ENCODE measurements at places on chromosomes 11 and 22.

DNA sequence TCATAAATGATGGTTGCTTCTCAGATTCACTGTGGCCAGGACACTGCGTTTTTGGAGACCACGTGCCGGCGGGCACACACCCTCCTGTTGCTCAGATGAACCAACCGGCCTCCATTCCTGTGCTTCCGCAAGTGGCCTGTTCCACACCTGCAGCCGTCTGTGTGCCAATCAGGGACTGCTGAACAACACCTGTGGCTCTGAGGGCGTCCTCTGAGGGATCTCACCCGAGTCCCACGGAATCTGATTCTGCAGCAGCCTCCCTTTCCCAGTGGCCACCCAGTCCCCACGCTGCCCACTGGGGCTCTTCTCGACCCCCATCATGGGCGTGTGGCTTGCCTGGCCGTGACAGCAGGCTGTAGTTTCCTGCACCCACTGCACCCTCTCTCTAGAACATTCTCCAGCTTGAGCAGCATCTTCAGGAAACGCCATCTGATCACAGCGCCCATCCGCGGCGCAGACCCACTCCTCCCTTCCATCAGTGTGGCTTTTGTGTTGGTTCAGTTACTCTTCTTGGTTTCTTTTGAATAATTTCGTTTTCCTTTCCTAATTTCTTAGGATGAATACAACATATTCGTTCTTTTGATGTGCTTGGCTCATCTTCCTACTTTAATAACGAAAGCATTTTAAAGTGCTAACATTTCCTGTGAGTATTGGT, 100.3 kb upstream of the SLC22A12 start:
- DNase-seq = peak; percentile 8

DNA sequence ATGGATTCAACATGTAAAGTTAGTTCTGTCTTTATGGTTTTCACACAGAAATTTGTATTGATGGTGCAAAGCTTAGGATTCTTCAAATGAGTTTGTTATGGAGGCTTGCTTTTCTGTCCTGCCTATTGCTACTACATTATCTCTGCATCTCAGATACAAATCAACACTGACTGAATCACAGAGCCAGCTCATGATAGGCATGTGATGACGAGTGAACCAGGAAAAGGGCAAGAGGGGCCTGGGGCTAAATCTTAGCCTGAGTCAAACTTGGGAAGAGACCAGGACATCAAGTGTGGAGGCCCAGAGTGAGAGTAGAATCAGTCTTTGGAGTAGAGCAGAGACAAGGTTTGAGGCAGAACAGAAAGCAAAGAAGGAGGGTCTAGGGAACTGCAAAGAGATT, 107.1 kb upstream of the CD44 start:
- DNase-seq = no peak

DNA sequence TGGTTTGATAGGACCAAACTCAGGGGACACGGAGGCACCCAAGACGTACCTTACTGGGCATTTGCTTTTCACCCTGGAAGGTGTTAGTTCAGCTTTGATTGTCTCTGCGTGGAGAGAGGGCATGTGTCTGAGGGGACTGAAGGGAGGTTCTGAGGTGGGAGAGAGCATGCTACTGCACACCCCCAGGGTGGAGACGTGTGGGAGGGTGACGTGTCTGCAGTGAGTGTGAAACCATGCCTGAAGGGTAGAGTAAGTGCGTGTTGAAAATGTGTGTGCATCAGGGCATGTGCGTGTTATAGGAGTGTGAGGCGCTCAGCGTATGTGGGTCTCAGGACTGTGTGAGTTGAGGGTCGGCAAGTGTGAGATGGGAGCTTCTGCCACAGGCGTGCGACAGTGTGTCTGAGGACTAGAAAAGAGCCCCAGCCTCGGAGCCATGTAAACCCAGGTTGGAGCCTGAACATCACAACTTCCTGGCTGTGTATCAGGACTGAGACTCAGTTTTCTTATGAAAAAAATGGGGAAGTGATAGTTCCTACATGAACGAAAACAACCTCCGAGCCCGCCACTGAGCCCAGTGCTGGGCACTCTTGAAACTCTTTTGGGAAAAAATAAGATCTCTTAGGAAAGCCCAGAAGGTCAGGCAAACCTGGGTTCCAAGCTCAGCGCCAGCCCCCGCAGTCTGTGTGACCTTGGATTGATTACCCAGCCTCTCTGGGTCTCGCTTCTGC, 11.8 kb upstream of the KCNJ11 start:
- no peak for DNase-seq

DNA sequence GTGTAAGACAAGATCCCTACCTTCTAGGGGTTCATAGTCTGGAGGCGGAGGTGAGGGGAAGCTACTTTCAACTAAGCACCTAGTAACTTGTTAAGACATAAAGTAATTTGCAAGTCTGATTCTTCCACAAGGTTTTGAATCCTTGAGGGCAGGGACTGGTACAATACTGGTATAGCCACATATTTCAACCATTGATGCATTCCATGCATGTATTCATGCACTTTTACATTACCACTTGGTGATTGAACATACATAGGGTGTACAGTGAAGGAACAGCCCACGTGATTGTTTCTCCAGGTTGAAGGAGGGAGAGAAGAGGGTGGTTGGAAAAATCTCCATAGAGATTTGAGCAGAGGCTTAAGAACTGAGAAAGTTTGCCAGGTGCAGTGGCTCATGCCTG, 62.0 kb upstream of the PAX6 start:
- DNase-seq = no peak

DNA sequence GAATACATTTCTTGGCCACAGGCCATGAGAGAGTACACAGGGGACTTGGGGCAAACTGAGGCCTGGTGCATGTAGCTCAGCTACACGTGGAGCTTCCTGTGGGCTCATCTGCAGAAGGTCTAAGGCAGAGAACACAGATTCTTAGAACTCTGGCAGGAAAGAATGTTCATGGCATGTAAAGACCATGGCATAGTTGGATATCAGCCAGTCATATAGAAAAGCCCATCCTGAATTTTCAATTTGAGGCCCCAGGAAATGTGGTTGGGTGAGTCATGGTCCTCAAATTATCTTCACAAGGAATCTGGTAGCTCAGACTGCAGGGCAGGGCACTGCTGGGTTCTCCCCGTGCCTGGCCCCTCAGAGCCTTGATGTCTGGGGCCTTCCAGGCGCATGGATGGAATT, 13.7 kb upstream of the ST3GAL4 start:
- DNase-seq = no peak

DNA sequence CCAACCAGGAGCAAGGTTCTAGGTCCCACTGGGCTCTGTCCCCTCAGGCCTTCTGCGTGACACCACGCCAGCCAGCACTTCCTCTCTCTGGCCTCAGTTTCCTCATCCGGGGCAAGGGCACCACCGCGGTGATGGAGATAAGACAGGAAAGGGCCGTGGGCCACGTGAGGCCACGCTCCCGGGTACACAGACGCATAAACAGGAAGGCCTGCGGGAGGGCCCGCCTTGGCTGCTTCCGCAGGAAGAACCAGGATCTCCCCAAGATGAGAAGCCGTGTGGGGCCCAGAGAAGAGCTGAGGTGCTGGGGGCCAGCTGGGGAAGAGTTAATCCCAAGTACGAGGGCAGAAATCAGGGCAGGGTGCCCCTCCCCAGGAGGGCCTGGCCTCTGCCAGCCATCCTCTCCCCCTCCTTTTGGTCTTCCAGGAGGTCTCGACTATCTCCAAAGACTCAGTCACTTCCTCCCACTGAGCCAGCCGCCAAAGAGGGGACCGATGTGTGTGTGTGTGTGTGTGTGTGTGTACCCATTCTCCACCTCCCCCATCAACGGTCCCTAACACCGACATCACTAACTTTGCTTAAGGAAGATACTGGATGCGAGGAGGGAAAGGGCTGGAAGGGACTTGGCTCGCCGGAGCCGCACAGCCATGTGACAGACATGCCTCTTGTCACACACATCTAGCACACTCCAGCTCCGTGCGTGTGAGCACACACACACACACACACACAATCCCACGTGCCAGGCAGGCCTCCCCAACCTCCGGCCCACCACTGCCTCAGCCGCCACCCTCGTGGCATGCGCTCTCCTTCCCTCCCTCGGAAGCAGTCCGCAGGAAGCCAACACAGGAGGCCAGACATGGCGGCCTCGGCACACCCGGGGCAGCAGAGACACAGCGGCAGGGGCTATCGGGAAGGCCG, 1.4 kb downstream of the MFNG start:
- peak; percentile 92 for DNase-seq

DNA sequence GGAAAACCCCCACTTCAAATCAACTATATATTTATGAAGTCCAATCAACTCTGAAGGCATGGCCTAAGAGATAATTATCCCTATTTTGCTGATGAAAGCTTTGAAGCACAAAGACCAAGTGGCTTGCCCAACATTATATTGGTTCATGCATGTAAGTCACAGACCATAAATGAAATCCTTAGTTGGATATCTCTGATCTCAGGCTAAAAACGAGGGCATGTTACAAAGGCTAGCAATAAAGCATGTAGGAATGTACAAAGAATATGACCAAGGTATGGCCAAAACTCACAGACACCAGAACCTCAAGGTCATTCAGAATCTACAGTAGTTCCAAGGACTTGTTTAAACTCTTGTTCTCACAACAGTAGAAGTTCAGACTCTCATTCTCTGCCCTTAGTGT, 100.2 kb upstream of the SESN3 start:
- no peak for DNase-seq

DNA sequence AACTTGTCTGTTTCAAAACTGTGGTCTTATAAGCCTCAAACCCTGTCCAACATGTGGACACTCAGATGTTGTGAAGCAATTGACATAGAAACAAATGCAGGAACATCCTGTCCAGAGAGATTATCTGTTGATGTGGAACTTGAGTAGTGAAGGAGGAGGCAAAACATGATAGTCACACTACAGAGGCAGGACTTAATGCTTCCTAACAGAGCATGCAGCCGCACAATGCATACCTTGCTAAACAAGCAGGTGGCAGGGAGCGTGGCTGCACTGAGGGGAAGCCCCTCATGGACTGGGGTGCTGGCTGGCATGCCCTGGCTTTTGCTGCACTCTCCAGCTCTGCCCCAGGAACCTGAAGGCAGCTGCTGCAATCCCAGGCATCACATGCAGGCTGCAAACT, 5.3 kb downstream of the C22orf39 start:
- no peak for DNase-seq

GRCh38 chr11:96642583-96642982, 252.8 kb downstream of the JRKL start:
- no peak for DNase-seq

DNA sequence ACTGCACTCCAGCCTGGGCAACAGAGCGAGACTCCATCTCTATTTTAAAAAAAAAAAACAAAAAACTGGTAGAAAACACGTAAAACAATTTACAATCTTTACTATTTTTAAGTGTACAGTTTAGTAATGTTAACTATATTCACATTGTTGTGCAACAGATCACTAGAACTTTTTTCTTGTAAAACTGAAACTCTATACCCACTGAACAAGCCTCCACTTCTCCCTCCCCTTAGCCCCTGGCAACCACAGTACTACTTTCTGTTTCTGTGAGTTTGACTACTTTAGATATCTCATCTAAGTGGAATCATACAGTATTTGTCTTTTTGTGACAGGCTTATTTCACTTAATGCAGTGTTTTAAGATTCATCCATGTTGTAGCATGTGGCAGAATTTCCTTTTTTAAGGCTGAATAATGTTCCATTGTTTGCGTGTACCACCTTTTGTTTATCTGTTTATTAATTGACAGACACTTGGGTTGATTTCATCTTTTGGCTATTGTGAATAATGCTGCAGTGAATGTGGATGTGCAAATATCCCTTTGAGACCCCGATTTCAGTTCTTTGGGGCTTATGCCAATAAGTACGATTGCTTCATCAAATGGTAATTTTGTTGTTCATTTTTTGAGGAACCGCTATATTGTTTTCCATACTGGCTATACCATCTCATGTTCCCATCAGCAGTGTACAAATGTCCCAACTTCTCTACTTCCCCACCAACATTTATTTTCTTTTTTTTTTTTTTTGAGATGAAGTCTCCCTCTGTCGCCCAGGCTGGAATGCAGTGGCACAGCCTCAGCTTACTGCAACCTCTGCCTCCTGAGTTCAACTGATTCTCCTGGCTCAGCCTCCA, 11.0 kb downstream of the DDB2 start:
- DNase-seq = peak; percentile 49

- DNase-seq = peak; percentile 48
These were observed 9.0 kb downstream of the PATZ1 start for GRCh38 chr22:31337178-31337577.

GRCh38 chr22:28911304-28911690, 27.9 kb downstream of the ZNRF3 start:
- no peak for DNase-seq

- DNase-seq = no peak
These were observed 17.6 kb downstream of the CHST1 start for GRCh38 chr11:45647786-45648185.

DNA sequence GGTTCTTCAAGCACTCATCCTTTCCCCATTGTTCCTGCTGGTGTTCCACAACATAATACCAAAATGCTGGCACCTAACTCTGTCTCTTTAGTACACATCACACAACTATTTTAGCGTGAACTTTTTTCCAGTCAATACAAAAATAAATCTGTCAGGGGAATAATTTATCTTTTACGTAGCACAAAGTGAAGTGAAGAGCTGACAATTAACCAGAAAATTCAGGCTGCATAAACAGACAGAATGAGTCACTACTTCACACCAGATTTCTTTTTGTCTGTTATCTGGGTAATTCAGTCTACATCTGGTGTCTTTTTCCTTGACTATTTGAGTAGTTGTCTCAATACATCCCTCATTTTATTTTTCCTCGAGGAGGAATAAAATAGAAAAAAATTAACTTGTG, 7.9 kb upstream of the ETS1 start:
- no peak for DNase-seq

- DNase-seq = no peak
These were observed 6.4 kb downstream of the CD82 start for GRCh38 chr11:44571871-44572270.

- no peak for DNase-seq
These were observed 350.8 kb downstream of the DLG2 start for GRCh38 chr11:85276332-85276731.

GRCh38 chr11:87290304-87290922, 252.7 kb downstream of the TMEM135 start:
- DNase-seq = no peak

GRCh38 chr11:124890683-124891372, 6.8 kb downstream of the ROBO4 start:
- DNase-seq = no peak

DNA sequence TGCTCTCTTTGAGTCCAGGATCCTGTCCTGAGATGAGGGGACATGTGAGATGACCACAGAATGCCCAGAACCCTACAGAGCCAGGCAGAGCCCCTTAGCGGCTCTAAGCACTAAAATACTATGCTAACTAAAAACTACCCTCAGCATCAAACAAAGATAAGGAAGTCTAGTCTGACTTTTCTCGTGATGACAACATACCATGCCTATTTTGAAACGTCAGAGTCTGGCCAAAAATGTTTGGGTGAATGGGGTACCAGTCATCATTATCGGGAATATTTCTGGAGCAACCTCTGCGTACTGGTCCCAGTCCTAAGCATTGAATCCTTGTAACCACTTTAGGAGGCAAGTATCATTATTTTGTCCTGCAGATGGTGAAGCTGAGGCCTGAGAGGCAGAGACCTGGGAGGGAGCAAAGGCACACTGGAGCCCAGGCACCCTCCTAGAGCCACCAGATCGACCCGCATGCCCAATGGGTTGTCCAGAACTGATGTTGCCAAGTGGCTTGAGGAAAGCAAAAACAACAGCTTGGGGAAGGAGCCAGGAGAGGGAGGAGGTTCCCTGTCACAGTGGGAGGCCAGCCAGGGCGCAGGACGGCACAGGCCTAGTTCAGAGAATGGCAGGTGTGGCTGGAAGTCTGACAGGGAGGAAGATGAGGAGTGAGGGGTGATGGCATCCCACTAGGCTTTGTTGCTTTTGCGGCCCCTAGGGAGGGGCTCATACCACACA, 7.2 kb upstream of the OSM start:
- DNase-seq = no peak

GRCh38 chr11:92199991-92200390, 24.6 kb upstream of the FAT3 start:
- no peak for DNase-seq
